ENCODE measurements at places on chromosomes 6 and 20.

GRCh38 chr6:143295932-143296331 lies 154.6 kb downstream of the ADAT2 start:
- DNase-seq, result no peak

GRCh38 chr6:53360093-53360912 lies 11.6 kb upstream of the ELOVL5 start:
- DNase-seq, result peak; percentile 54

DNA sequence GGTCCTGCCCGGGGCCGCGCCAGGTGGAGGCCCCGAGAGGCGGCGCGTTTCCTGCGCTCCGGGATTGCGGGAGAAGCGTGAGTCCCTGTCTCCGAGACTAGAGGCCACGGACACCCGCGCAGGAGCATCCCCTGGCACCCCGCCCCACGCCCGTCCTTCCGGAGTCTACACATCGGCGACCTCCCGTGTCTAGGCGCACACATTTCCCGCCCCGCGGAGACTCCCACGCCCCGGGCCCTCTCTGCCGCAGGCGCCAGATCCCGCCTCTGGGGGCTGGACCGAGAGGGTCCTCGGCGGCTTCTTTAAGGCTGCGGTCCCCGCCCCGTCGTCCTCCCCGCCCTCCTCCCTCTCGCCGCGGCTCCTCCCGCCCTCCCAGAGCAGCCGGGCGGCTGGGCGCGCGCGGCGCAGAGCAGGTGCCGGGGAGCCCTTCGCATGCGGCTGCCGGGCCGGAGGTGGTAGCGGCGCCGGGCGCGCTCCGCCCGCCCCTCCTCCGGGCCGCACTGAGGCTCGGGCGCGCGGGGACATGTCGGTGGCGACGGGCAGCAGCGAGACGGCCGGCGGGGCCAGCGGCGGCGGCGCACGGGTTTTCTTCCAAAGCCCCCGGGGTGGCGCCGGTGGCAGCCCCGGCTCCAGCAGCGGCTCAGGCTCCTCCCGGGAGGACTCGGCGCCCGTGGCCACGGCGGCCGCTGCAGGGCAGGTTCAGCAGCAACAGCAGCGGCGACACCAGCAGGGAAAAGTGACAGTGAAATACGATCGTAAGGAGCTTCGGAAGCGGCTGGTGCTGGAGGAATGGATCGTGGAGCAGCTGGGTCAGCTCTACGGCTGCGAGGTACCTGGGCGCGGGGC lies at the start of gene PPP1R14C:
Gene PPP1R14C (plus strand): TSS at position 375 of the 846 bp plus-strand sequence. CDS start 149 bp downstream, at position 524.
- no peak for DNase-seq

DNA sequence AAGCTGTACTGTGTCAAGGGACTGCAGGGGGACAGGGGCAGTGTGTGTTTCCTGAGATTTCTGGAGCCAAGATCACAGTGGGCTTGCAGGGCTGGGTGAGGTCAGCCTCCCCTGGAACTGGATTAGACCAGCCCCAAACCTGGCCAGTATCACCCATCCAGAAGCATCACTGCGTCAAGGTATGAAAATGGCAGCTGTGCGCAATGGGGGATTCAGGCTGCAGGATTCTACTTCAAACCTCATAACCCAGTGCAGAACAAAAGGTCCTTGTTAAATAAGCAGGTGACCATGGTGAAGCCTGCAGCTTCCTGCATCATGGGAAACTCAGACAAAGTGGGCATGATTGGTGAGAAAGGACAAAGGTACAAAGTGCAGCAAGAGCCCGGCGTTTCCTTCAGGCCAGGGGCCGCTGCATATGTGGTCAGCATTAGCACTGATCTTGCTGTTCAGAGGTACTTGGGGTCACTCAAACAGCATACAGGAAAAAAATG lies 33.4 kb downstream of the TRAF3IP2 start:
- no peak for DNase-seq

- no peak for DNase-seq
Observed at GRCh38 chr6:71254323-71254722, 34.3 kb upstream of the OGFRL1 start.

Data from fibroblast of mammary gland (primary cell).